Testis (tissue), 5 donors: ENCODE measurements at places on chromosomes 5 and 9.
A peak's percentile ranks its signal among the peaks of the same experiment; 100 is the strongest.

GRCh38 chr9:14366076-14366475 lies 52.1 kb upstream of the NFIB start:
- no peak for DNase-seq

DNA sequence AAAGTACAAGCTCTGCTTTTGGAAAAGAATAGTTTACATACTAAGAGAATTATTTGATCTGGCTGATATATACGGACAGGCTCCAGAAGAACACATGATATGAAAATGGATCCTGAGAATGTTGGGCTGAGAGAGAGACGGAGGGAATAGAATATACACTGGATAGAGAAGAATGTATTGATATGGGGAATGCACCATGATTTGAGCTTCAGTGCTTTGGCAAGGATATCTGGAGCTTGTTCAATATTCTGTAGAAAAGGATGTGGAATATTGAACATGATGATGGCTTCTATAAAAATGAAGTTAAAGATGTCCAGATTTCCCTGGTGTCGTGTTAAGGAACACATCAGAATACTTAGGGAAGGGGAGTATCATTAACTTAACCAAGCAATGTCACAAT lies 280.5 kb upstream of the VLDLR start:
- DNase-seq: no peak

DNA sequence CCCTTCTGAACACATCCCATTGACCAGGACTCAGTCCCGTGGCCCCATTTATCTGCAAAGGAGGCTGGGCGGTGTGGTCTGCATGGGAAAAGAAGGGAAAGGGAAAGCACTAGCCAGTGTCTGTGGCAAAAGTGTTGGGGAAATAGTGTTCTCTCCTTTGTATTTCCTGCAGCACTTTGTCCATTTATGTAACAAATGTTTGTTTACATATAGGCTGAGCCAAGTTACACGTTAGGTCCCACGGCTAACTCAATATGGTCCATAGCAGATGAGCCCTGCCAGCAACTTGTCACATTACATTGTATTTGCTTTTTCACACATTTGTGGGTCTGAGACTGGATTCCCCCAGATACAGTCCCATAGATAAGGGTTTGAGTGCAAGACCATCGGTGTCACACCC lies 260.5 kb downstream of the MSX2 start:
- DNase-seq: no peak

DNA sequence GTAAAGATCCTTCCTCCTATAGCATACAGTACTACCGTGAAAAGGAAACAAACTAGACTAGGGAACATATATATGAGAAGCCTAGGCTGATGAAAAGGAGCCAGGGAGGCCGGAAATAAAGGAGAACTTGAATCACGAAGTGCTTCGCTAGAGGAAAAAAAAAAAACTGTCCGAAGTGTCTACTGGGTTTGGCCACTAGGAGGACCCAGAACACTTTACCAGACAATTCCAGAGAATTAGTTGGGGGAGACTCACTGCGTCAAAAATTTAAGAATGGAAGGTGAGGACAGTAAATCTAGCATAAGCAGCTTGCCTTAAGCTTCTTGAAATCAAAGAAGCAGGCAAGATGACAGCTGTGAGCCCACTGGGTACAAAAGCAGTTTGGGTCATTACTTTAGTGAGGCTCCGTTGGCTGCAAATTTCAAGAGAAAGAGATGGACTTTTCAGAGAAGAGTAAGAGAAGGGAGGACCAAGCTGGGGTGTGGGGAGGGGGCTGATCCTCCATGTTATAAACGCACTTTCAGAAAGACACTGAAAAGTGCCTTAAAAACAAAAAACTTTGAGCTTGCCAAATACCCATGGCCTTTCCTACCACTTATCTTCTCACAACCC lies 47.4 kb downstream of the P4HA2 start:
- peak; percentile 22 for DNase-seq

DNA sequence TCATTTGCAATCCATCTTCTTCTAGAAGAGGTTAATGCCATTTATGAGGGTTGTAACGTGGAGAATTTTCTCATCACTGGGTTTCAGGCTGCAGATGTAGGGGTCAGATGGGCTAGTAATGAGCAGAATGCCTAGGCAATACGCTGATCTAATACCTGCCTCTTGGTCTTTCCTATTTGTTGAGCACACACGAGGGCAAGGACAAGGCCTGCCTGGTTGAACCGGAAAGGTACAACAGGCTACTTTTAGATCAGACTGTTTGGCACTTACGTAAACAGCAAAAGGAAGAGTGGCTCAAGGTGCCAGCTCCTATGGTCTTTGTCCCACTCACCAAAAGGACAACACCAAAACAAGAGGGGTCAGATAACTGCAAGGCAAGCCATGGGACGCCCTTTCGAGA lies 24.0 kb upstream of the GNE start:
- DNase-seq: no peak

DNA sequence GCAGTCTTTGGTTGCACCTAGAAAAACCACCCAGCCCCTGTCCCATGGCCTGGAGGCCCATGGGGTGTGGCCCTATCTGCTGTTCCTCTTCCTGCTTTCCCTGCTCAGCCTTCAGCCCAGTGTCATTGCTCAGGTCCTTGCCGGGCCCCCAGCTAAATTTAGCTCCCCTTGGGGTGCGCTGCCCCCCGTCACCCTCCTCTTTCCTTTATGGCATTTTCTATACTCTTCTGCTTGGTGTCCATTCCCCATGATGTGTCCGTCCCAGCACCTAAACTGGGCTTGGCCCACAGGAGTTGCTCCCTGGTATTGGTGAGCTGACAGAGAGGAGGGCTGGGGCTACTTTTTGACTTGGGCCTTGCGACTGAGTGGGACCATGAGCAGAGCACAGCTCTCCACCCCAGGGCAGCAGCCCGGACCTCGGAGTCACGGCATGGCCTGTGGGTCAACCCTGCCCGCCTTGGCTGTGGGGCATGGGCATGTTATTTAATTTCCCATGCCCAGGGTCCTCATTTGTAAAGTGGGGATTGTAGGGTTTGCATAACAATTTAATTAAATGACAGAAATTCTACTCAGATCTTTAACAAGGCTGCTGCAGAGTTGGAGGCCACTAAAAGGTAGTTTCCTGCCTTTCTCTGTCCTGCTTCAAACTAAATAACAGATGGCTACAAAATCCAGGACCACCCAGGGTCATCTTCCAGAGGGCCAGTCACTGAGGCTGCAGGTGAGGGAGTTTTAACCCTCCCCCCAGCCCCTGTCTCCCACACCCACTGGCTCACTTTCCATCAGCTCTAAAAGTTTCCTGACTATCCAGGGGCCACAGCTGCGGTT lies 98.2 kb downstream of the DAP start:
- DNase-seq: no peak

DNA sequence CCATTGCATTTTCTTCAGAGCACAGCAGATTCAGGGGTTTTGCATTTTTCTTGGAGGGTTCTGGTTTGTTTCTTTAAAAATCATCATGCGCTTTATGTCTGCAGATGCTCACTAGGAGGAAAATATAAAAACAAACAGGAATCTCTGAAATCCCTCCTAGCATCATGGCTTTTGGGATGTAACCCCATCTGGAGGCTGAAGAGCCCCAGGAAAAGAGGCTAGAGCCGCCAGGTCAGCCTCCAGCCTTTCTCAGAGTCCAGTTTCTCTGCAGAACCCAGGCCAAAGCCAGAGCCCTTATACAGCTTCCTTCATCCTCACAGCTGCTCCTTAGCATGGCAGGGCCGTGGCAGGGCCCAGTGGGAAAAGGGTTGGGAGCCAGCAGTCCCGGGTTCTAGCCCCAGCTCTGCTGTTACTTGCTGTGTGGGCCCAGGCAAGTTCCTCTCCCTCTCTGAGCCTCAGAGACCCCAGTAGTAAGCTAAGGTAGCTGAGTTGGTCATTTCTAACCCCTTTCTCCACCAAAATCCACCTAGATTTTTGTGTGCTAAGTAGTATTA lies 62.1 kb downstream of the PAX5 start:
- DNase-seq: no peak

DNA sequence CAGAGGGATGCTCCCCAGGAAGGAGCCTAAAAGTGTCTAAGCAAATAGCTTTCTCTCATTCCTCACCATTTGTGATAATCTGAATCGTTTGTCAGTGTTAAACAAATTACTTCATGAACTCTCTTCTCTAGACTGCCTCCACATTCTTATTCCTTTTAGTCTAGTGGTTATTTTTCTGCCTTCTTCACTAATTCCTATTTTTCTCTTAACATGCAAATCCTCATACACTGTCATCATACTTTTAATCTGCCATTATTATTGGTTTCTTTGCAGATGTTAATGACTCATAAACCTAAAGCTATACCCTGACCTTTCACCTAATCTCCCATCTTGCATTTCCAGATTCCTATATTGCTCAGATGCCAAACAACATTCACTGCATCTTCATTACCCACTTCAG lies 428.9 kb downstream of the EFNA5 start:
- no peak for DNase-seq

DNA sequence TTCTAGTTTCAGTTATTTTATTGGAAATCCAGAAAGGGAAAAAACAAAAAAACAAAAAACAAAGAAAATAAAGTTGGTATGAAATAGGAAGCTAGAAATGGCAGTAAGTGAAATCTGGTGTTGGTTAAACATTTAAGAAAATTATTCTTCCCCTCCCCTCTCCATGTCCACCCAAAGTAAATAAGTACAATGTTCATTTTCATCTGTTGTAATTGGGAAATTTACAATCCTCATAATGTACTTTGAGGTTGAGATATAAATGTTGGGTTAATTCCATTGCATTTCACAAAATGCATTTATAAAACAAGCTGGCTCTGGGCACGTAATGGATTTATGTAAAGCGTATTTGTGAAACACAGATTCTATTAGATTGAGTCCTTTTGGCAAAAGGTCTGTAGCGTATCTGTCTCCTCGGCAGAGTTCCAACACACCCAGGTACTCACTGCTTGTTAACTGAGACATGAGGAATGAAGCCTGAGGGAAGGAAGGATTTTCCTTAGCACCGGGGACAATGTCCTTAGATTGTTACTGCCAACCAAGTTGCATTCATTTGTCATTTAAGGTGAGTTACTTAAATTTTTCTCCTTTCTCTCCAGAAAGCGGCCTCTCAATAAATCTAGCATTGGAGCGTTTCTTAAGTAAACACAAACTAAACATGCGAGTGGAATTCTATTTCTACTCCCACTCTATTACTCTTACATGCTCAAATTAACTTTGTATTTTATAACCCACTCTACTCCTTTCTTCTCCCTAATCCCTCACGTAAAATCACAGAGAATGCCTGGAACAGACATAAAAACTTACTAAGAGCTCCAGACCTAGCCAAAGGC lies 912.3 kb upstream of the WWC1 start:
- DNase-seq: no peak

DNA sequence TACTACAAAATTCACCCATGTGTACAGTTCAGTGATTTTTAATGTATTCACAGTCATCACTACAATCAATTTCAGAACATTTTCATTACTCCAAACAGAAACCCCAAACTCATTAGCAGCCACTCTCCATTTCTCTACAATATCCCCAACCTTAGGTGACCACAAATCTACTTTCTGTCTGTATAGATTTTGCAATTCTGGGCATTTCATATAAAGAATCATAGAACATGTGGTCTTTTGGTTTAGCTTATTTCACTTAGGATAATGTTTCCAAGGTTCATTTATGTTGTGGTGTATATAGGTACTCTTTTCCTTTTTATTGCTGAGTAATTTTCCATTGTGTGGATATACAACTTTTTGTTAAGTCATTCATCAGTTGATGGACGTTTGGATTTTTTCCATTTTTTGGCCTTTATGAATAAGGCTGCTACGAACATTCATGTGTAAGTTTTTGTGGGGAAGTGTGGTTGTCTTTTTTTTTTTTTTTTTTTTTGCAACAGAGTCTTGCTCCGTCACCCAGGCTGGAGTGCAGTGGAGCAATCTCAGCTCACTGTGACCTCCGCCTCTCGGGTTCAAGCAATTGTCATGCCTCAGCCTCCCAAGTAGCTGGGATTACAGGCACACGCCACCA lies 54.5 kb downstream of the DOCK8 start:
- no peak for DNase-seq

GRCh38 chr5:148809781-148810524 lies 16.5 kb upstream of the ADRB2 start:
- no peak for DNase-seq

- no peak for DNase-seq
Observed at GRCh38 chr9:121914604-121915303, 178.4 kb downstream of the TTLL11 start.

- no peak for DNase-seq
Observed at GRCh38 chr5:105806596-105806995, 1864.1 kb downstream of the EFNA5 start.
